Astrocyte (in vitro differentiated cells and primary cell): ENCODE measurements at places on chromosomes 2 and 18. TPM values are rescaled to one million over a fixed set of nuclear protein-coding genes. Genes with fewer than 3 reads are reported as not detected.

DNA sequence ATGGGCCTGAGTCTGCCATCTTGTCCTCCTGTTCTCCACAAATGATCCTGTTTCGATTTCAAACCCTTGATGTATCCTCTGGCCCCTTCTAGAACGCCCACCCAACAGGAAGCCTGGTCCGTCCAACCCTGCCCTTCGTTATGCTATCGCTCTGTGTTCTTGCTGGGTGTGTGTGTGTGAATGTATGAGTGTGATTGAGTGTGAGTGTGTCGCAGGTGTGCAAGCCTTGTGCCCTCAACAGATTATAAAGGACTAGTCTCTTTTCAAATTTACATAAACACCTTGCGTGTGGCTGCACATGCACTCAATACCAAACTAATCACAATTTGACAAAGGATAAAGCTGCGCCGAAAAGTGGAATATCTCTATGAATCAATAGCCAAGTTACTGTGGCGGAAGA is 149.5 kb upstream of the SALL3 start:
- DNase-seq: no peak

DNA sequence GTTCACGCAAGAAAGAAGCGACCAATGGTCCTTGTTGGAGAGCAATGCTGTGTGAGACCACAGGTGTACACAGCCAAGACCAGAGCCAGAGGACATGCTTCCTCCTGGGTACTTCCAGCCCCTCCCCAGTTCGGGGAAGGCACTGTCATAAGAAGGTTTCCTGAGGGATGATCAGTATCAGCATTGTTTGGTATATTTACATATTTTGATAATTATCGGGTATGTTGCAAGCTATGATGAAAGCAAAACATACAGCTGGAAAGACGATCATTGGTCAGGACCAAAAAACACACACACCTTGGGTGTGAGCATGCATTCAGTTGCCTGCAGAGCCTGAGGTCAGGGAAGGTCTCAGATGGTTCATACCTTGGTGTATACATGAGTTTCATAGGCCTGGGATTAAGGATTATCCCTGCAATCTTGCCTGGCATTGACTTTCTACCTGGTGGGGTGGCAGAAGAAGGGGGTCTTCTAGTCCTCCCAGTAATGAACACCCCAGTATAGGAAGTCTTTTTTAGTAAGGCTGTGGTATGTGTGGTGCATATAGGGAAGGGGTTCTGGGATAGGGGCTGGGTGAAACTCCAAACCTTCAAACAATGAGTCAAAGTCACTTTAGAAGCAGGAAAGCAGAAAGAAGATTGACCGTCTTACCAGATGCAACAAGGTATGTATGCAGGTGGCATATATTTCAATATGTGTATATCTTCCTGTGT is 2.9 kb downstream of the SERPINB2 start:
- no peak for DNase-seq

Gene CRACDL
- 1.8 and 5.7 TPM in 2 replicates for total RNA-seq

Gene GBX2
- total RNA-seq: 1.2 and 1.8 TPM in 2 replicates

GRCh38 chr18:64528646-64529045 is 379.8 kb upstream of the LINC00305 start:
- no peak for DNase-seq

DNA sequence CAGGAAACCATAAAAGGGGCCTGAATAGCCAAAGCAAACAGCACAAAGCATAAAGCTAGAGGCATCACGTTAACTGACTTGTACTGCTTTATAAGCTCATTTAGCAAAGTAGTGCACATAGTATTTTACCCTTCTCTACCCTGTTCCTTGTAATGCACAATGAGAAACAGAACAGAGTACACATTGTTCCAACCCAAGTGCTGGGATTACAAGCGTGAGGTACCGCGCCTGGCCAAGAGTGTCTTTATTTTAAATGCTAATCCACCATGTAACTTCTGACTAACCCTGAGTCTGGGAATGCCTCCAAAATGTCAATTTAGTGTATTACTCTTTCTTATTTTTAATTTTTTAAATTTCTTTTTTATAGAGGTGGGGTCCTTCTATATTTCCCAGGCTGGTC is 46.4 kb upstream of the STON1 start:
- DNase-seq: peak; percentile 76

- DNase-seq: no peak
These were observed 502.0 kb downstream of the RNF144A start for GRCh38 chr2:7419186-7419585.

DNA sequence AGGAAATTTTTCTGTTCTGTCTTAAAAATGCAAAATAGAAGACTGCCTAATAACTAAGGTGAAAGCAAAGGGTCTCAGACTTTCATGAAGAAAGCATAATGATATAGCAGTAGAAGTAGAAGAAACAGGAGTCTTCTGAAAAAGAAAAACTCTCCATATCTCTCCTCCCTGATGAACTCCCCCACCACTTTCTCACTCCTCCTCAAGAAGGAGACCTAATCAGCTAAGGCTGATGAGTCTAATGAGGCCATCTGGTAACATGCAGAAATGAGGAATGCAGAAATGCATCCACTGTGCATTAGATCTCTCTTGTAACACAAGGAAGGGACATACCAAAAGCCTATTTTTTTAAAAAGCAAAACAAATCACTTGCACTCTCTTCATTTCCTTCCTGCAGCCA is 273.7 kb upstream of the UBE2E3 start:
- no peak for DNase-seq
